Neural crest cell (in vitro differentiated cells): ENCODE measurements at places on chromosomes 11 and 22. TPM values are rescaled to one million over a fixed set of nuclear protein-coding genes. Genes with fewer than 3 reads are reported as not detected.
A peak's percentile ranks its signal among the peaks of the same experiment; 100 is the strongest.

DNA sequence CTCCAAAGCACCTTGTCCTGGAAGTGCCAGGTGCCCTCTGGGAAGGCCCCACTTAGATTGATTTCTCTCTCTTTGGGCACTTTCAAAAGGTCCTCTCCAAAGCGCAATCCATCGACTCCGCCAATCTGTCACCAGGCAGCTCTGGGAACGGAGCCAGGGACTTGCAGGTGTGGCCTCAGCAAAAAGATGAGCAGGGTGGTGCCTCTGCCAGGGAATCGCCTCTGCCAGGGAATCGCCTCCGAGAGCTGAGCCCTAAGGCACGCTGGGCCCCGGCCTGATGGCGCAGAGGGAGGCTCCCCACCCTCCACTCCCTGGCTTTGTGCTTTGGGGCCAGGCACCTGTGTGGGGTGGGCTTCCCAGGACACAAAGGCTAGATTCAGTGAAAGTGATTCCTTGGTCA, 1391.3 kb downstream of the TBC1D22A start:
- DNase-seq, result no peak

SUSD2 gene
- total RNA-seq, result 0.37 and 0.66 TPM in 2 replicates

SLC22A9 gene
- total RNA-seq, result not detected in 2 replicates

DNA sequence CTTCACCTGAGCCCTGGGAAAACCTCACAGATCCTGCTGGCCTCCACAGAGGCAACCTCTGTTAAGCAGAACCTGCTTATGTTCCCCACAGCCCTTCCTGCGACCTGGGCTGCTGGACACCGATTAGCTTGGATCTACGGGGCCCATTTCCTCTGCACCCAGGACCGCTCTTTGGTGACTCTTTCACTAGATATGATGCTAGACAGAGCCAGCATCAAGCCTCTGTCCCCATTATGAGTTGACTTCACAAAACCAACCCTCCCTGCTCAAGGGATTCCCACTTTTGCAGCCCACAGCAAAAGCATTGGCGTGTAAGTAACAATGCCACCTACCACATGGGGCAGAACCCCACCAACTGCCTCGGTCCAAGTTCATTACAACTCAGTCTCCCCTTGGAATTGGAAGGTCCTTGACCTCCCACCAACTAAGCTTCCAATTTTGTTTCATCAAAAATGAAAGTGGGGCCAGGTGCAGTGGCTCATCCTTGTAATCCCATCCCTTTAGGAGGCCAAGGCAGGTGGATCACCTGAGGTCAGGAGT, 15.2 kb upstream of the TMPRSS4 start:
- no peak for DNase-seq

DNA sequence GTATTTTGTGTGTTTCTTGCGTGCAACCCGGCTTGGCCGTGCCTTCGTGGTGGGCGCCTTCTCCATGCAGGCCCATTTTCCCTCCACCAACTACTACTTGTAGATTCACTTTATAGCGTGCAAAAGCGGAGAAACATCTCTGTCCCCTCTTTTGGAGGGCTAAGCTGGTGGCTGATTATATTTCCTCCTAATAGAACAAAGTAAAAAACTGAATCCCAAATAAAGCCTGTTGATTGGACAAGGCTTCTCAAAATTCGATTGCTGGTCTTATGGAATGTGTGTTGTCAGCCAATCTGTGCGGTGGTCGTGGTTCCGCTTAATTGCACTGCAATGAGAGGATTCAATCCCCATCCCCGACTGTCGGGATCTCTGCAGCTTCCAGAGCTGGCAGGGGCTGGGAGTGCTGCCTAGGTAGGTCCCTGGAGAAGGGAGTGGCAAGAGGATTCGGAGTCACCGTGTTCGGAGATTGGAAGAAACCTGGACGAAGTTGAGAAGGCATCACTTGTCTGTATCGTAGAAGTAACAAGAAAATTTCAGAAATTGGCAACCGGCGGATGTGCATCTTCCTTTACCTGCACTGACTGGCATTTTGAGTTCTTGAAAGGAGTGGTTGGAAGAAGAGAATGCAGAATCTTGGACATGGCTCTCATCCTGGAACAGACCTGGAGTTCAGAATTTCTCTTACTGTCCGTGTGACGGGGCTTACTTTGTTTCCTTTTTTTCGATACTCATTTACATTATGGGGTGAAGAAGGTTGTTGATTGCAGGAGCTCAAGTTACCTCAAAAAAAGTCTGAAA, 1.1 kb downstream of the HMGXB4 start:
- peak; percentile 6 for DNase-seq

GRCh38 chr11:126561327-126561893, 205.9 kb downstream of the ST3GAL4 start:
- DNase-seq, result peak; percentile 77
